Stimulated activated CD4-positive, alpha-beta T cell treated with anti-CD3 and anti-CD28 coated beads, TNF-alpha, amount 100 ng/mL, for 4 hours (primary cell): ENCODE measurements at places on chromosomes 1 and 21.
A peak's percentile ranks its signal among the peaks of the same experiment; 100 is the strongest.

- no peak for DNase-seq
Measured at GRCh38 chr1:226787638-226788037, 48.6 kb upstream of the ITPKB start.

DNA sequence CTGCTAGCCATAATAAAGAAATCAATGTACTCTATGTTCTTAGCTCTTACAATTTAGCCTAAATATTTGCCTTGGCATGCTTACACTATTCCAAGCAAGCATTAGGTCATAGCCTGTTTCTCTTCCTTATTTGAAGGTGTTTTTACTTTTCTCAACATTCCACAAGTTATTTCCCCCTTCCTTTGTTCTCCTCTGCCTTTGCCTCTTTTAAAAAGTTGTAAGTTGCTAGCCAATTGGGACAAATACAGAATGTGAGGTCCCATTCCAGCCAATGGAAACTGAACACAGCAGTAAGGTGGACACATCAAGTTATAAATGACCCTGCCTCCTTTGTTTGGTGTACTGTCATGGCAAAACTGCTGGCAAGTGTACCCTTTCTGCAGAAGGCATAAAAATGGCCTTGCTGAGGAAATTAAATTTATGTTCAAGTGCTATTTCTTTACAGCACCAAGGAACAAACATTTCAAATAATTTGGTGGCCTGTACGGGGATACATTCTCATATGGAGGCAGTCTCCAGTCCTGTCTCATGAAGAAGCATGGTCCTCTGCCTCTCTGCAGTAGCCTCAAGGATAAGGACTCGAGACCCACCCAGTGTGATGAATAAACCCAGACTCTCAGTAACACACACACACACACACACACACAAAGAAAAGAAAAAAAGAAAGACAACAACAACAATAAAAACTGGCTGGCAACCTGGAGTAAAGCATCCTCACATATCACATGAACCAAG lies 28.8 kb upstream of the FMO1 start:
- DNase-seq = no peak

GRCh38 chr1:41767534-41768525 lies 150.9 kb downstream of the HIVEP3 start:
- DNase-seq = no peak

GRCh38 chr1:5978452-5978851 lies 13.8 kb downstream of the NPHP4 start:
- no peak for DNase-seq

DNA sequence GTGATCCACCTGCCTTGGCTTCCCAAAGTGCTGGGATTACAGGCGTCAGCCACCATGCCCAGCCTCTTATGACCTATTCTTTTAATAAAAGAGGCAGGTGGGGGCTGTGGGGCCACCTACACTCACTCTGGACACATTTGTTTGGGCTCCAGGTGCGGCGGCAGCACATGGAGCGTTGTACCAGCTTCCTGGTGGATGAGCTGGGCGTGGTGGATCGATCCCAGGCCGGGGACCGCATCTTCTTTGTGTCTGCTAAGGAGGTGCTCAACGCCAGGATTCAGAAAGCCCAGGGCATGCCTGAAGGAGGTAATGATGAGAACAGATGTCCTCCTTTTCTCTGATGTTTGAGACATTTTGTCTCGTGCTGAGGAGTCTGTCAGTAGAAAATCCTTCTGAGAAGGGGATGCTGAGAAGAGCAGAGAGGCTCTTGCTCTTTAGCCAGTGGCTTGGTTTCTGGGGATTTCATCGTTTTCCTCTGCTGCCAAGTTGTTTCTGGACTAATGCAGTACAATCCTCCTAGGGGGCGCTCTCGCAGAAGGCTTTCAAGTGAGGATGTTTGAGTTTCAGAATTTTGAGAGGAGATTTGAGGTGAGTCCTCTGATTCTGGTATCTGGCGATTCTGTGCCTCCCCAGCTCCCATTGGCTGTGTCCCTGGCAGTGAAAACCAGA lies 17.9 kb upstream of the MIIP start:
- no peak for DNase-seq

DNA sequence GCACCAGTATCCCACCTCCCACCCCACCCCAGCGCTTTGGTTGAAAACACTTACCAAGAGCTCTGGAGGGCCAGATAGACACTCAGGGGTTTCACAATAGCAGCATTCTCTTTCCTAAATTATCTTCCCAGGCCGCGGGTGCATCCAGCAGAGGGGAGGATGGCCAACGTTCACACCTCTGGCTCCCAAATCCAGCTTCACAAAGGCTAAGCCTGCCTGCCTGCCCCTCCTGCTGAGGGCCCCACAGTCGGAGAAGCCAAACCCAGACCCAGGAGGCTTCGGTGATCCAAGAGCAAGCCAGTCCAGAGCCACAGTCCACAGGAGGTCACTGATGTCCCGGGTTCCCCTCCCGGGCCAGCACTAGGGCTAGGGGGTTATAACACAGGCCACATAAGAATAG lies 231.9 kb downstream of the TRABD2B start:
- DNase-seq = no peak

- no peak for DNase-seq
Measured at GRCh38 chr1:201307760-201308499, 24.6 kb downstream of the PKP1 start.

DNA sequence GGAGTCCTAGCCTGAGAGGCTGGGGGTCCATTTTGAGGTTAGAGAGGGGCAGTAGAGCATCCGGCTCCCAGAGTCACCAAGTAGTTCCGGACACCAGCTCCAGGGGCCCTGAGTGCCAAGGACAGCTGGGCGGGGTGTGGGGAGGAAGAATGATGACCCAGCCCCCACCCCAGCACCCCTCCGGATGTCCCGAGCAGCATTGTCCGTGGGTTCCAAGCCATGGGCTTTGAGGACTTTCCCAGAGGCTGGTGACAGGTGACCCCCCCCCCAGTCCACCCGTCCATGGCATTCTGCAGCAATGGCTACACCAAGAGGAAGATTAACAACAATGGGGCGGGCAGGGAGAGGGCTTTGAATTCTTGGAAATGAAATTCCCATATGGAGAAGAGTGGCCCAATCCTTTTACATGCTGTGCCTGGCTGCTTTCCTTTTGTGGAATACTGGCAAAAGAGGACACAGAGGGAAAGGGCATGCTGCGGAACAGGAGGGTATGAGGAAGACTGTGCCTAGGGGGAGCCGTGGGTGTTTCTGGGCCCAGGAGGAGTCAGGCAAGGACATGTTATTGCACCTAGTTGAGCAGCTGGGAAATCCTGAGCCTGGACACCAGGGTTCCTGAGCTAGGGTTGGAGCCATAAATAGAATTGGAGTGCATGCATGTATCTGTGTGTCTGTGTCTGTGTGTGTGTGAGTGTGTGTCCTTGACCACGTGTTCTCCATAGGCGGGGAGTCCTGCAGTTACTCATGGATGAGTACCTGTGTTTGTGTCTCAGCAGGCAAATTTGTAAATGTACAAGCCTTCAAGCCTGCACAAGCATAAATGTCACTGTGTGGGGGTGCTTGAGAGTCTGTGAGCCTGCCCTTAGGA lies 956 bp downstream of the ATP1A2 start:
- no peak for DNase-seq

DNA sequence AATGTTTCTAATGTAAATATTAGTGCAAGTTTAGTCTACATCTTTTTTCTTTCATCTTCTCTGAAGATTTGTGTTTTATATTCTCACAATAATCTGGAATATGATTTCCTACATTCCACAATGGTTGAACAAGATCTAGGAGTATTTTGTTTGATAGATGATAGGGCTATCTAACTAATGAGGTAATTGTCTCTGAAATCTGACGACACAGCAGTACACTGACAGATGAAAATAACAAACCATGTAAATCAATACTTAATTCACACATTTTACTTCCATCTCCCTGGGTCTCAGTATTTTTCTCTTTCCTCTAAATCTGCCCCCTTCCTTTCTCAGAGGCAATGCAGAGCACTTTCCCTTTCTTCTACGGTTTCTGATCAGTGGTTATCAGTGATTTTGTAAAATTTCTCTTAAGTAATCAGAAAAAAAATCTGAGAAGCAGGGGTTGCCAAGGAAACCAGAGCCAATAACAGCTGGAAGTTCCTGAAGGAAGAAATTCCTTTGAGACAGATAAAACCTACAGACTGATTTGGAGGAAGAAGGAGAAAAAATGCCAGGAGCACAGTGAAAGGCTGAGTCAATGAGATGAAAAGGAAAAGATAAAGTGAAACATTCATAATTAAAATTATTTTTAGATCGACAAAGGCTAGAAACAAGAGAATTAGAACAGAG lies 7.3 kb upstream of the ANKRD13C start:
- no peak for DNase-seq

GRCh38 chr1:36729716-36730510 lies 247.2 kb upstream of the CSF3R start:
- DNase-seq = no peak

- no peak for DNase-seq
Measured at GRCh38 chr1:200938955-200939354, 44.3 kb downstream of the INAVA start.

DNA sequence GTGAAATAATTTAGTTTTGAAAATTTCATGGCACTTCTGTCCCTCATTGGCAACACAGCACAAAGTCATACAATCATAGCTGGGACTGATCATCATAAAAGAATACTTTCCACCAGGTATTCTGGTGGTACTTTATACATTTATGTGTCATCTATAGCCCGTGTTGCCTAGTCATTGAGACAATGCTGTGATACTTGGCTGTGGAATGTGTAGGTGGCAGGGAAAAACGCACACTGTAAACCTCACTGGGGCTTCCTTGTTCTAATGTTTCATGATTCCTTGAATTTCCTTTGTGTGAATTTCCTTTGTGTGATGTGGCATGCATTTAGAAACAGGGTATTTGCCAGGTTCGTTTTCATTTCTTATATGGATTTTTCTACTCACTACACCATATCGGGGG lies 118.3 kb downstream of the FMN2 start:
- DNase-seq = no peak

DNA sequence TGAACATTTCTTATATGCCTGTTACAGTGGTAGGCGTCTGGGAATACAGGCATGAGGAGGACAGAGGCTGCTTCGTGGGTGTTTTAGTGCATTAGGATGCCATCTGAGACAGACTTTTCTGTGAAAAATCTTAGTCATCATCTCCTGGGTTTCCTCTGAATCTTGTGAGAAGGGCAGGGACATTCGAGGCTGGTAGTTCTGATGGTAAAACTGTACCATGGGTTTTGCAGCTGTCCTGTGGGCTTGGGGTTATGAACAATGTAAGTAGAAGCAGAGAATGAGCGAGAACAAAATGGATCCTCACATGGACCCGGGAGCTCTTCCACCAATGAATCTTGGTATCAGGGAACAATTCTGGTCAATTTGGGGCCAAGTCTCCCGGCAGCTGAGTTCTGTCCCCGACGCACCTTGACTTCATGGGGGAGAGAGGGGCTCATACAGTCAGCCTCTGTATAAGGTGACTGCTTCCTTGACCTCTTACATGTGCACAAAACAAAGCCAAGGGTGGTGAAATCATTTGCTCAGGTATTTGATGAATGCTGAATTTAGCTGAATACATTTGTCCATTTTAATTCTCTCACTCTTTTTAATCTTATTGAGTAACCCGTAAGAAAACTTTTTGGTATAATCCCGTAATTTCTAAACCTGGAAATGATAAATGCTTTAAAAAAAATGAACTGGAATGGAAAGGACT lies 63.6 kb upstream of the ERRFI1 start:
- no peak for DNase-seq

DNA sequence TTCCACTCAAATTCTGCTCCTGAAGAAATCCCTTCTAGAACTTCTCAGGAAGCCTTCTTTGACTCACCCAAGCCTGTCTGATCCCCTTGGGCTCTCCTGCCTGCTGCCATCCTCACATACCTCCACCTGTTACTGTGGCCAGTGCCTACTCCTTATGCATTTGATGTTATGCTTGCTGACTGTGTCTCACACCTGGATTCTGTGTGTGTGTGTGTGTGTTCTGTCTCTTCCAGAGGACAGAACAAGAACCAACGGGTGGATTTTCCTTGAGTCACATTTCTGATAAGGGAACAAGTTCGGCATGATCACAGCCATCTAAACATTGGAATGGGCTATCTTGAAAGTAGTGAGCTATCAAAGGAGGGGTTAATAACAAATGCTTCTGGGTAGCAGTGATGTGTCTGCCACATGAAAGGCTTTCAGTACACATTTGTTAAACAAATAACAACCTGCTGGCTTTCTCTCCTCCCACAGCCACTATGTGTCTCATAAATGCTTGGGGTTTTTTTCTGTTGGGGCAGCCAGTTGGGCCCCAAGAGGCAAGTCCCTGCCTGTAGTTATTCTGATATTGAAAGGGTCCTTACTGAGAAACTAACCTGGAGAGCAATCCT lies 8.9 kb upstream of the GPR37L1 start:
- no peak for DNase-seq

DNA sequence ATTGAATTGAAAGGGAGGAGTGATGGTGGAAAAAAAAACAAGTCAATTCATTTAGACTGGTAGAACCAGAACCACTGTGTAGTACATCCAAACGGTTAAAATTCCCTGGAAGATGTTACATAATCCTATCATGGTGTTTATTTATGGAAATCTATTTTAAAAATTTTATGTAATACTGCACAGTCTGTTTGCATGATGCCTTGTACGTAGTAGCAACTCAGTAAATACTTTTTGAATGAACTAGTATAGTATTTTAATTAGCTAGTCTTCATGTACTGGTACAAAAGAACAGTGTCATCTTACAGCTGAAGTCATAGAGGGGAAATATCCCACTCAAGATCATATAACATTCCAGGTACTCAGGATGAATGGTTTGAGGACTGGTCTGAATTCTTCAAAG lies 27.0 kb upstream of the IER5 start:
- no peak for DNase-seq

GRCh38 chr1:56676571-56677035 lies 31.5 kb downstream of the PRKAA2 start:
- DNase-seq = no peak

- DNase-seq = no peak
Measured at GRCh38 chr1:81670286-81670685, 130.4 kb upstream of the ADGRL2 start.

GRCh38 chr1:111679541-111679940 lies 59.7 kb downstream of the INKA2 start:
- DNase-seq = no peak

GRCh38 chr1:46747683-46748288 lies 28.9 kb upstream of the EFCAB14 start:
- no peak for DNase-seq

DNA sequence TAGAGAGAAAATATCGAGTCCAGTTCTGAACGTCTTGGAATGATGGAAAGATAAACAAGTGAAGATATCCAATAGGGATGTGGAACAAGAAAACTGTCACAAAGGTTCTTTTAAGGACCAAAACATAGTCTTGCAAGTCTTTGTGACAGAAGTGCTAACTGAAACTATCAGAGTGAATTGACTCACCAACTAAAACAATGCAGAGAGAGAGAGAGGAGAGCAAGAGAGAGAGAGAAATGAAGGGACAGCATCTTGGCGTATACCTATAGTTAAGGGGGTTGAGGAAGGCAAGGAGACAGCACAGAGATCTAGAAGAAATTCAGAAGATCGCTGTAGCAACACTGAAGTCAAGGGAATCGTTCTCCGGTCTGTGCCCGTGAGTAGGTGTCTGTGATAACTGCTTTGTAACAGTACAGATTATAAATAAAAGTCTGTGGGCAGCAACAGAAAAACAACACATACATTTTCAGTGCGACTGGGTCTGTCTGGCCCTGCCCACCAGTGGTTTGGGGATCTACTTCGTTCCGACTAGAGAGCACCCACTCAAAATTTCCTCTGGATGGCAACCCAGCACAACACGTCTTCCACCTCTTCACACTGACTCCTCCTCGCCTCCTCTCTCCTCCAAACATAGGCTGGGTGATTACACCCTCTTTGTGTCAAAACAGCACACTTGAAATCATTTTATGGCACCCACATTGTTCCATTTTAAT lies 4.8 kb upstream of the COA6 start:
- DNase-seq = peak; percentile 23

GRCh38 chr1:56967355-56967754 lies 1.5 kb upstream of the C8B start:
- no peak for DNase-seq
